ENCODE measurements at places on chromosomes 7 and 10.

- DNase-seq = peak; percentile 74
These were observed 22.4 kb upstream of the TMEM236 start for GRCh38 chr10:17729630-17730029.

DNA sequence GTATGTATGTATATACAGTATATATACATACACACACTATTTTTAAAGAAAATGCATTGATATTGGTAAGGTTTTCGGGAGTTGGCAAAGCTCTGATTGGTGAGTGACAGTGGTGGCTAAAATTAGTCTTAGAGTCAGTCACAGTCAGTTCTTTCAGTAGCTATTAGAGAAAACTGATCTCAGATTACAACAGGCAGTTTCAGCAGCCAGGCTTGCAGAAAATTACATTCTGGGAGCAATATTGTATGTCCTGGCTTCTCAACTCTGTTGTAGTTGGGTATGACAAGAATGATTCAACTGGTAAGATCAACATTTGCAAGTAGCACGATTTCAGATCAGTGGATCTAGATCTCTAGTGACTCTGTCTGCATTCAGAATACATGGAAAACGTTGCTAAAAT is 897.9 kb upstream of the AUTS2 start:
- no peak for DNase-seq

- peak; percentile 61 for DNase-seq
These were observed 156.4 kb downstream of the PRPF18 start for GRCh38 chr10:13743101-13743693.

DNA sequence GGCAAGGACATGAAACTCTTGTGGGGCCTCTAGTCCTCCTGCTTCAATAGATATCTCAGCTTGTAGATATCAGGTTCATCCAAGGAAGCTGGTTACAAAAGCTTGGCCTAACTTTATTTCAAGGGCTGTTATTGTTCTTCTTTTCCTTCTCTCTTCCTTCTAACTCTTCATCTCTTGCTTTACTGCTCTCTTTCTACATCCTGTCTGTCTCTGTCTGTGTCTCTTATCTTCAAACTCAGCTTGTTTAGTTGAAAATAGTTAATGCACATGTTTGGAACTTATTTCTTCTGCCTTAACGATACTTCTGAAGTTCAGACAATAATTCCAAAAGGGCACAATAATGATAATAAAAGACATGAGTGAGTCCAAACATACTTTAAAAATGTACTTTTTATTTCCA is 393.9 kb downstream of the NXPH1 start:
- DNase-seq = no peak

Measured in amniotic epithelial cell (primary cell).